Type B pancreatic cell (in vitro differentiated cells): ENCODE measurements at places on chromosomes 4 and X.

- no peak for DNase-seq
These were observed 7.1 kb upstream of the BGN start for GRCh38 chrX:153487590-153488071.

DNA sequence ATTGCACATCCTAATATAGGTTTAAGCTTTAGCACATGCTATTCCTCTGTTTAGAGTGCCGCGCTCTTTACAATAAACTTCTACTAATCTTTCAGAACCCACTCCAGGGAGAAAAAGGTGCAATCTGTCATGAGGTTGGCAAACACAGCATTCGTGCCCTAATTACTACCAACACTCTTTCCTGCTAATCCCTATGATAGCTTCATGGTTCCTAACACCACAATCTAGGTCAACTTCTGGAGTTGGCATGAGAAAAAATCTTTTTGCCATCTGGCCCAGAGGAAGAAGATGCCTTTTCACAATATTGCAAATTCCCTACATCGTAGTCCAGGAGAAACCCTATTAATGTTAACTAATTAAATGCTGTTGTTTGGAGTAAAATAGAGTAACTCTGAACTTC lies 39.6 kb downstream of the TMA16 start:
- no peak for DNase-seq

GRCh38 chr4:139266583-139267257 lies 13.3 kb downstream of the MGARP start:
- no peak for DNase-seq

DNA sequence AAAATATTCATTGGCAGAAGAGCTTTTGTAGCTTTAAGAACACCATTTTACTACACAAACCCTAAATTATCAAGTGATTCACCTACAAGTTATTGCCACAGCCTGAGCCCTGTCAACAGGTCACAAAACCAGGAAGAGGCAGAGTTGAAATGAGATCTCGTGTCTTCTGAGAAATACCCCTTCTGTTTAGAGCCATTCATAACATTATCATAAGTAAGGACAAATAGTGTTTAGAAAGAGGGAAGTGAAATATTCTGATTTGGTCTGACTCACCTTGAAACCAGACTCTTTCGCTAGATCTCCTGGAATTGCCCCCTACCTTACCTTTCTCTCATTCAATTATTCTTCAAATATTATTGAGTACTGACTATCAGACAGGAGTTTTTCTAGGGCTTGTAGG lies 5.9 kb downstream of the ETDB start:
- DNase-seq, result no peak

- no peak for DNase-seq
These were observed 92.2 kb downstream of the DCHS2 start for GRCh38 chr4:154399259-154399974.

- no peak for DNase-seq
These were observed 146.9 kb downstream of the DCHS2 start for GRCh38 chr4:154344686-154345085.

- no peak for DNase-seq
These were observed 390.0 kb upstream of the NWD2 start for GRCh38 chr4:36854554-36854953.

DNA sequence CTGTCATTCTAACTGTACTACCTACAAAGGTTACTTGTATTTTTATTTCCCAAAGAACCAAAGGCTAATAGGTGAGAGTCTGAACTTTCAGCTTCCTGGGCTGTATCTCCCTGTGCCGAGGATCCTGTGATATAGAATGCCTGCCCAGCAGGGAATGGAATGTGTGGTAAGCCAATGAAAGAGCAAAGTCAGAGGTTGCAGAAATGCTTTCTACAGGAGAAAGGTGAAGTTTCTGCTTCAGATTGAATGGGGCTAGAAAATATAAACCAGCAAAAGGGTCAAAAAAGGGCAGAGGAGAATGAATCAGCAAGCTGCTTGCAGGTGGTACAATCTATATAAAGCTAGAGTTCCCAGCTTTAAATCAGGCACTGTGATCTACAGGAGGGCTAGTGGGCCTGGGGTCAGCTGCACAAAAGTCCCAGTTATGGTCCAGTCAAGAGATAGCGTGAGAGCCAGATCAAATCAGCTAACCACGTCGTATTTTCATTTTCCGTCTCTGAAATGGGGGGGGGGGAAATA lies 146.1 kb downstream of the DCTD start:
- no peak for DNase-seq

DNA sequence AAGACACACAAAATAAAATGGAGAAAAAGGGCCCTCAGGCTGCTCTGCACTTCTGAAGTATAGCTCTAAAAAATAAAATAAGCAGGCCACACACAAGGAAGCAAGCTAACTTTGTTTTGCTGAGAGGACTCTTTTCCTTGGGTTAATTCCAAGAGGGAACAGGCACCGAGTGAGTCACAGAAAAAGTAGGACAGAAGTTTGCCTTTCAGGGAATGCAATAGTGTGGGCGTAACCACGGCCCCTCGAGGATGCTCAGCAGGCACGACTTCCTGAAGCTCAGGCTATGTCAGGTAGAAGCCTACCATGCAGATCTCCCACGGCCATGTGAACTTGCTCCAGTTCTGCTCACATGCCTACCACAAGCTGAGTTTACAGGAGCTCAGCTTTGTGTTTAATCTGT lies 22.1 kb downstream of the PPP1R2C start:
- DNase-seq, result no peak

DNA sequence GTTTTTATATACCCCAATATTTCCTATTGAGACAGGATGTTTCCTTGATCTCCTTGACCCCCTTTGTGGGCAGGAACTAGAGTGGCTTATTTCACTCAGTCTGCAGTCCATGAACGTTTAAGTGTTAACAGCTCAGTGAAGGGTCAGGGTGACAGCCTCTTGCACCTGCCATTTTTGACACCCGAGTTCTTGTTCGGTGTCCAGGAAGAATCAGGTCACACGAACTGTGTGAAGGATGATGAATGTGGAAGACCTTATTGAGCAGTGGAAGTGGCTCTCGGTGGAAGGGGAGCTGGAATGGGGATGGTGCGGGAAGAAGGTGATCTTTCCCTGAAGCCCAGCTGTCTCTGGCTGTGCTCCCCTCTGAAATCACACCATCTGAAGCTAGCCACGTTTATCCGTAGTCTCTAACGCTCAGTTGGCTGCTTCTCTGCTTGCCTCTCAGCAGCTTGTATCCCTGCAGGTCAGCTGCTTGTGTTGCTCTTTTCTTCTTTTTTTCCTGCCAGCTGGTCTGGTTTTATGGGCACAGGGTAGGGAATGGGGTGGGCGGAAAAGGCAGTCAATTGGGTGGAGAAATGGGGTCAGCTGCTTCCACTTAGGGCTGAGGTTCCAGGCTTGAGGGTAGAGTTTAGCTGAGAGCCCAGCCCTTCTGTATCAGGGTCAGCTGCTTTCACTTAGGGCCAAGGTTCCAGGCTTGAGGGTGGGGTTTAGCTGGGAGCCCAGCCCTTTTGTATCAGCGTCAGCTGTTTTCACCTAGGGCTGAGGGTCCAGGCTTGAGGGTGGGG lies 29.0 kb upstream of the CCNG2 start:
- DNase-seq, result no peak

DNA sequence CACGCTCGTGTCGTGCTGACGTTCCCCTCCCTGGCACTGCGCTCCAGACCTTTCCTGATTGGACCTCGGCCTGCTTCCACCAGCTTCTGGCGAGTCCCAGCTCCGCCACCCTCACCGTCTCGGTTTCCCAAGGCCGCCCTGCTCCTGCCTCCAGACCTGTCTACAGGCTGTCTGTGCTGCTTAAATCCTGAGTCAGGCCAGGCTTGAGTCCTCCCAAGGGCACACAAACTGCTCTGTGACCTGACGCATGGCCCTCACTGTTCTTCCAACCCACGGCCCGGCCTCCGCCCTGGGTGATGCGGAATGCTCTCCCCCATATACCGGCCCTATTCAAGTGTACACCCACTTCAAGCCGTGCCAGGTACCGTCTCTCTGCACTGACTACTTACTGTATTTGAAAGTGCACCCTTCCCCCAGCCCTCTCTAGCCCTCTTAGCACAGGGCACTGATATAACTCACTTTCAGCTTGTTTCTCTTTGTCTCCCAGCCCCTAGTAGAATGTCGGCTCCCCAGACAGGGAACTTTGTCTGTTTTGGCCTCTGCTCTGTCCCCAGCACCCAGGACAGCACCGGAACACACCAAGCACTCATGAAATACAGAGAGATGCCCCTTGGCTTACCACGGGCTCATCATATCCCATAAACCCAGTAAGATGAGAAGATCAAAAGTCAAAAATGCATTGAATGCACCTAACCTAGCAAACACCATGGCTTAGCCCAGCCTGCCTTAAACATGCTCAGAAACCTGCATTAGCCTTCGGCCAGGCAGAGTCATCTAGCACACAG lies 63.1 kb upstream of the AFAP1 start:
- no peak for DNase-seq

DNA sequence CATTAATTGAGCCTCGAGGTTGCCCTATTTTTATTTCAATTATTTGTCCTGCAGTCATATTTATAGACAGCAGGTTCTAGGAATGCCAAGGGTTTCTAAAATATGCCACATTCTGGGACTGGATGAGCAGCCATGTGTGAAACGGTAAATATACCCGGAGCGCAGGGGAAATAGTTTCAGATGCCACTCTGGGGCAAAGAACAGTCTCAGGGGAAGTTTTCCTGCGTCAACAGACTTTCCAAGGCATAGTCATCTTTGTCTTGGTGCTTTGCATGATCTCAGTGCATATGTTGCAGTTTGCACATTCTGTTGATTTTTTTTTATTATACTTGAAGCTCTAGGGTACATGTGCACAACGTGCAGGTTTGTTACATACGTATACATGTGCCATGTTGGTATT lies 71.0 kb downstream of the GPAT3 start:
- no peak for DNase-seq

DNA sequence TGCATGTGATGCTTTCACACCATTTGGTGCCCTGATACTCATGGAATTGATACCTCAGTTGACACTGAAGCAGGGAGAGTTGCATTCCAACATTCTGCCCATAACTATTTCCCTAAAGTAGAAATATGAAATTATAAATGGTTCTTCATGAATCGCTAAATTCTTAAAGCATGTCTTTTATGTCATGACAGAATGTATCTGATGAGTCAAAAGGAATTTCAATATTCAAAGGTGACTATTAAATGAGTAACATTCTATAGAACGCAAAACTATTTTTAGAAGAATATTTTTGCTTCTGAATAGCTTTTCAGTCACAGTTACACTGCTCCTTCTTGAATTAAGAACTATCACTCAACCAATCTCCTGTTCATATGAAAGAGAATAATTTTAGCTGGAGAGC lies 152.8 kb downstream of the ADGRA3 start:
- DNase-seq, result no peak

GRCh38 chr4:18020145-18020670 lies 1.3 kb downstream of the LCORL start:
- no peak for DNase-seq

GRCh38 chrX:131779306-131779705 lies 235.4 kb downstream of the OR13H1 start:
- no peak for DNase-seq

DNA sequence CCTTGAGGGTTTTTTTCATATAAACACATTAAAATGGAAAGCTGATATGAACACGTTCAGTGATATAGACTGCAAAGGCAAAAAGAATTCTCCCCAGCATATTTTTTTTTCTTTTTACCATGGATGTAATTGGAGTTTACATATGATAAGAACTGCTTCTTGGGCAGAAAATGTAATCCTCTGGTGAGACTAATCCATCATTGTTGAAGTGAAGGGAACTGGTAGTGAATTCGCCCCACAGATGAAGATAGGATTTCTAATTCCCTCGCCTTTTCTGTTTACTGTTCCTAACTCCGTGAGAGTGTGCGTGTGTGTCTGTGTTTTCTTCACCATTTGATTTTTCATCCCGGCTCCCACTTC lies 88.9 kb downstream of the GPR143 start:
- DNase-seq, result no peak

- no peak for DNase-seq
These were observed 6.1 kb upstream of the RNF175 start for GRCh38 chr4:153765894-153766293.

DNA sequence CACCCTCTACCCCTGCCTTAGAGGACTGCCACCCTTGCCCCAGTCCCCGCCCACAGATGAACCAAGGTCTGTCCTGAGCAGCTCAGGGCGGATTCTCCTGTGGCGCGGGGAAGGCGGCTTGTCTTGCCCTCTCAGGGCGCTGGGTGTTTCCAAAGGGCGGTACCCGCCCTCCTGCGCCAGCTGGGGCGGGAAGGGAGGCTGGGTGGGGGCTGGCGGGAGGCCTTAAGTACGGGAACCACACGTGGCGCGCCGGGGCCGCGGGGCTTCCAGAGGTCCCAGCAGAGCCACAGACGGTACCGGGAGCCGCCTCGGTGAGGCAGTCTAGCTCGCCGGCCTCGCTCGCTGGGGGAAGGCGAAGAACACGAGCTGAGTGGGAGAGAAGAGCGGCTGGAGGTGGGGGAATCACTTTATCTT lies 361.1 kb downstream of the MID1IP1 start:
- no peak for DNase-seq

- DNase-seq, result no peak
These were observed 9.0 kb upstream of the TSPYL2 start for GRCh38 chrX:53073115-53073586.

GRCh38 chr4:3111461-3111860 lies 37.0 kb downstream of the HTT start:
- DNase-seq, result no peak

- no peak for DNase-seq
These were observed 47.8 kb downstream of the COMMD8 start for GRCh38 chr4:47415719-47416118.

DNA sequence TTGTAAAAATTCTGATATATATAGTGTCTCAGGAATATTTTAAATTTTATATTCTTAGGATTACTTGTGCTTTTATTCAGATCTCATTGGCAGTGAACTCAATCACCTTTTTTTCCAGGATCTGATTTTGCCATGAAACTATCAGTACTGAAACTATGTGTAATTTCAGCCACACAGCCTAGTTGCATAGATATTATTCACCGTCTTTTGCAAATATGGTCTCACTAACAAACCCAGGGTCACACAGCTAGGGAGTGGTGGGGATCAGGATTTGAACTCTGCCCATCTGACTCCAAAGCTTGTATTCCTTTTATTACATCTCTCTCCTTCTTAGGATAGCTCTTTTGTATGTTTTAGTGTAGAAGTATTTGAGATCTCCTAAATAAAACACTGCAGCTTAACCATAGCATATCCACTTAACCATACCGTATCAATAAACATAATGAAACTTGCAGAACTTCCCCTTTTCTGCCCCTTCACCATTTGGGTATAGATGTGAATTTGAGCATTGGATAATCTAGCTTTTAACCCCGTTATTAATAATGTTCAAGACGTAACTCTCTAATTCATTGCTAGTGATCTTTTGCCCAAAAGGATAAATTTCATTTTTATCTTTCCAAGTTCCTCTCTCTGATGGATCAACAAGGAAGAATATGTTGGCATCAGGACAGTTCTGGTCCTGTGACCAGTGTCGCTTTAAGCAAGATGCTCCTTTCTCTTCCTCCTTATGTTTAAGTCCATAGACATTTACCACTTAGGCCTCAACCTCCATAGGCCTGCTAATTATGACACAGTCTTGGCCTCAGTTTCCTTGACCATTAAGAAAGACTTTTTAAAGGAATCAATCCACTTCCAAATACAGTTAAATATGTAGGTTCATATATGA lies 74.6 kb downstream of the RAPGEF2 start:
- no peak for DNase-seq
